ENCODE measurements at places on chromosomes 3 and 15.

- no peak for DNase-seq
Observed at GRCh38 chr15:47338771-47339170, 378.5 kb upstream of the SEMA6D start.

- no peak for DNase-seq
Observed at GRCh38 chr15:89157918-89158564, 63.3 kb downstream of the RLBP1 start.

DNA sequence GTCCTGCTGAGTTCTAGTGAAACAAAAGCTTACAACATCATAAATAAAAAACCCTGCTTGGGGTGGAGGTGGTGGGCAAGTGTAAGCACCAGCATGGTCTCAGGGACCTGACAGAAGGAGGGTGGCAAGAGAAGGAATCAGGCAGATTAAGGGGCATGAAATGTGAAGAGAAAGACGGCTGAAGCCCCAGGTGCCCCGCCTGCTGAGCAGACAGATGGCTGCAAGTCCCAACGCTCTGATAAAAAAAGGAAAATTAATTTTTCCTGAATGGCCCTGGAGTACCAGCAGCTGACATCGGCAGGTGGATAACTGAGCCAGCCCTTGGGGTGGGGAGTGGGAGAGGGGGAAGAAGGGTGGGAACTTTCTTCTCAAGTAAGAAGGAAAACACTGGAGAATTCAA lies 137.9 kb downstream of the XXYLT1 start:
- no peak for DNase-seq

- DNase-seq = no peak
Observed at GRCh38 chr15:70227147-70227546, 129.4 kb upstream of the TLE3 start.

- no peak for DNase-seq
Observed at GRCh38 chr15:56342653-56343052, 22.6 kb upstream of the TEX9 start.

- DNase-seq = no peak
Observed at GRCh38 chr3:192916371-192917027, 1.2 kb downstream of the MB21D2 start.

- DNase-seq = no peak
Observed at GRCh38 chr3:18745472-18745871, 320.3 kb upstream of the SATB1 start.

GRCh38 chr3:4498446-4498845 lies 5.3 kb downstream of the ITPR1 start:
- no peak for DNase-seq

DNA sequence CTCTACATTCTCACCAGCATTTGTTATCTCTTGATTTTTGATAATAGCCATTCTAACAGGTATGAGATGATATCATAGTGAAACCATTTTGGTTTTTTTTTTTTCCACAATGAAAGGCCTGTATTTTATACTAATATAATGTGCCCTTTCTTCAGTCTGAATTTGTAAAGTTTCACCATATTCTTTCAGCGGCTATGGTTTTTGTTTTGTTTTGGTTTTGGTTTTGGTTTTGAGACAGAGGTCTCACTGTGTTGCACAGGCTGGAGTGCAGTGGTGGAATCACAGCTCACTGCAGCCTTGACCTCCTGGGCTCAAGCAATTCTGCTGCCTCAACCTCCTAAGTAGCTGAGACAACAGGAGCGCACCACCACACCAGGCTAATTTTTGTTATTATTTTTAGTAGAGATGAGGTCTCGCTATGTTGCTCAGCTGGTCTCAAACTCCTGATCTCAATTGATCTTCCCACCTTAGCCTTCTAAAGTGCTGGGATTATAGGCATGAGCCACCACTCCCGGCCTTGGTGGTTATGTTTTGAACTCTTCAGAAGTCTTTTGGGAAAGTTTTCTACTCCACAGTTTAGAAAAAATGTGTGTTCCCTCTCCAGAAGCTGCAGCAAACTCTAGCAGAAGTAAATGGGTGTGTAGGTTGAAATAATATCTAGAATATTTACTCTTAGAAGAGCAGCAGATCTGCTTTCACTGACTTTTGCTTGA lies 110.2 kb upstream of the UMPS start:
- DNase-seq = no peak

- no peak for DNase-seq
Observed at GRCh38 chr15:39273717-39274411, 307.0 kb upstream of the THBS1 start.

Data from T-cell (primary cell).